Fibroblast of the aortic adventitia (primary cell): ENCODE measurements at places on chromosomes 2 and 18. TPM values are rescaled to one million over a fixed set of nuclear protein-coding genes. Genes with fewer than 3 reads are reported as not detected.

Gene ZBTB7C
- 0.09 and 0.41 TPM in 2 replicates for total RNA-seq

Gene SCN2A
- total RNA-seq, result 16.7 and 18.5 TPM in 2 replicates

Gene CHPF
- 62.4 and 271 TPM in 2 replicates for total RNA-seq

Gene HS6ST1
- total RNA-seq, result 7.7 and 10.6 TPM in 2 replicates

- DNase-seq, result no peak
These were observed 95.1 kb upstream of the SALL3 start for GRCh38 chr18:78884502-78884901.

- peak; percentile 73 for DNase-seq
These were observed 25.7 kb downstream of the ADI1 start for GRCh38 chr2:3493615-3494007.

- DNase-seq, result peak; percentile 88
These were observed 239.5 kb downstream of the WDR7 start for GRCh38 chr18:56890632-56891031.
